ENCODE measurements at places on chromosomes 6 and 20.

DNA sequence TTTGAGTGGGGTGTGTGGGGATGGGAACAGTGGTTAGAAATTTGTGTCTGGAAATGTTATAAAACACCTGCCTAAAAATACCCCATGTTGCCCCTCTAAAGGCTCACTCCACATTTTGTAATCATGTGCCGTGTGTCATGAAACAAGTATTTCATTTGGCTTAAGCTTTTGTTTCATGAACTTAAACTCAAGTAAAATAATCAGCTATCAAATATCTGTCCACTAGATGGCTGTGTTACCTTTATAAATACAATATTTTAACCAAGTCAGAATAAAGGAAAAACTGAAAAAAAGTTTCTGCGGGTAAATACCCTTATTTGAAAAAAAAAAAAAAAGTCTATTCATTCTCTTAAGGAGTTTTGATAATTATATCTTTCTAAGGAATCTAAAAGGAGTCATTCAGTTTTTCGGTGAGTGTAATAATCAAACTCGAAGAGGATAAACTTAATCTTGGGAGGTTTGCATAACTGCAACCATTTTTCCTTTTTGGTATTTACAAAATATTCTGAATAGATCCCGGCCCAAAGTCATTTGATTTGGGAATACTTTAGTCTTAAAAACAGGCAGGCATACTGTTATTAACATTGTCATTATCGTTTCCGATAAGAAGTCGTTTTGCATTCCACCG is 29.9 kb upstream of the MTRF1L start:
- DNase-seq, result peak; percentile 39

GRCh38 chr6:167129562-167129961 is 6.7 kb downstream of the CCR6 start:
- DNase-seq, result no peak

- no peak for DNase-seq
These were observed 191.4 kb upstream of the ADGRB3 start for GRCh38 chr6:68443704-68444103.

GRCh38 chr6:43575105-43575771 is 600 bp downstream of the XPO5 start:
- DNase-seq, result peak; percentile 16

- no peak for DNase-seq
These were observed 313.5 kb downstream of the SLC35F1 start for GRCh38 chr6:118220429-118221128.

GRCh38 chr6:166488076-166488685 is 98.3 kb downstream of the RAMACL start:
- DNase-seq, result no peak

GRCh38 chr6:134878136-134878535 is 71.8 kb downstream of the ALDH8A1 start:
- DNase-seq, result no peak

- DNase-seq, result no peak
These were observed 17.6 kb downstream of the MCUR1 start for GRCh38 chr6:13796781-13797180.

DNA sequence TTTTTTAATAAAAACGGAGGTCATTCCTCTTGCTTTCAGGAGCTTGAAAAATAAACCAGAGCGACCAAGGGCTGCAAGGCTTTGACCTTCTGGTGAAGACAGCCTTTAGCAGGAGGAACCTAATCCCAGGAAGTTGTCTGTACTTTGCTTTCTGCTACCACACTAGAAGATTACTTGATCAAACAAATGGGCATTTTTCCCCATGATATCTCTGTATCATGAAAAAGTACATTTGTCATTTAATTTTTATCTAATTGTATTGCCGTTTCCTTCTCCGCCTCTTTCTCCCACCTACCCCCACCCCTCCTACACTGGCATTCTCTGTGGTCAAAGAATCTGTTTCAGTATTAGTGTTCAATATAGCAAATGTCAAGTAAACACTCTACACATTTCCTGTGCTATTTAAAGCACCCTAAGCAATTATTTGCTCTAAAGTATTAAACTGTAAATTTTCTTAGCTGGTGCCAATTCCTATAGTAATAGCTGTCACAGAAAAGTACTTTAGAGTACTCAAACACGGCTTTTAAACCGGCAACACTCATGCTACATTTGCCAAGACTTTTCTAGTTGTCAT is 29.7 kb downstream of the ATXN1 start:
- DNase-seq, result no peak

GRCh38 chr20:58182521-58183140 is 45.8 kb downstream of the ANKRD60 start:
- no peak for DNase-seq

DNA sequence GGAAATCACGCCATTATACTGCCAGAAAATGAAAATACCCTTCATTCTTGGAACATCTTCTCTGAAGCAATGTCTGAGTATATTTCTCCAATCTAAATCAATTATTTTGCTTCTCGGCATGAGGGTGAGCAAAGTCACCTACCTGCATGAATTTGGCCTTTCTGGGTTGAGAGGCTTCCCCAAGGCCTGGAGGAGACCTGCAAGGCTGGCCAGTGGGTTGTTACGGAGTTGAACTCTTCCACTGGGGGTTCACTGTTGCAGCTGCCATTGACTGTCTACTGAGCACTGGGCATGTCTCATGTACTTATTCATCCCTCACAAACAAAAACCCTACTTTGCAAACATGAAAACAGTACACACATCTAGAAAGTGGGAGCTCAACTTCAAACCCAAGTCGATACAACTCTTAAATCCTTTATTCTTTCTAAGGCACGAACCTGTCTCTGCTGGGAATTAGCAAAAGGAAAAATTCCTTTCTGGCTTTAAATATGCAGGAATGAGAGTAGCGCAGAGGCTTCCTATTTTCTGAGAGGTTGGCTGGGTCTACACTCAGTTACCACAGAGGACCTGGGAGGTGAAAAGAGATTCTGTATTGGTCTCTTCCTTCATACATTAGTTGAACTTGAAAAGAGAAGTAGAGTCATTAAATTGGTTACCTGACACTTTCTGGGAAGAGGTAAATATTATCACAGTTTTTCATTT is 87.6 kb upstream of the SGK1 start:
- DNase-seq, result no peak

DNA sequence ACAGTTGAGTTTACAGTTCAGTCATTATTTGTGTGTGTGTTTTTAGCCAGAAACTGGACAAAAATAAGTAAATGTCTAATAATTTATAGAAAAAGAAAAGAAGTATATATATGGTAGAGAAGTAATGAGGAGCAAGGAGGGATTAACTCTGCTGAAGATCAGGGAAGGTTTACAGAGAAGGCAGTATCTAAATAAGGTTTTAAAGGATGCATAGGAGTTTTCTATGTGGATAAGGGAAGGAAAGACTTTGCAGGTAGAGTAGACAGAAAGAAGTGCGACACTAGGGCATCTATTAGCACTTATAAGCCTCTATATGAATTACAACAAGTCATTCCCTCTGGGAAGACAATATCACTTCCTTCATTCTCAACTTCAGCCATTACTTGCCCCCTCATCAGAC is 34.3 kb downstream of the ISM1 start:
- DNase-seq, result no peak

- no peak for DNase-seq
These were observed 66.7 kb upstream of the TSHZ2 start for GRCh38 chr20:52905241-52905994.

DNA sequence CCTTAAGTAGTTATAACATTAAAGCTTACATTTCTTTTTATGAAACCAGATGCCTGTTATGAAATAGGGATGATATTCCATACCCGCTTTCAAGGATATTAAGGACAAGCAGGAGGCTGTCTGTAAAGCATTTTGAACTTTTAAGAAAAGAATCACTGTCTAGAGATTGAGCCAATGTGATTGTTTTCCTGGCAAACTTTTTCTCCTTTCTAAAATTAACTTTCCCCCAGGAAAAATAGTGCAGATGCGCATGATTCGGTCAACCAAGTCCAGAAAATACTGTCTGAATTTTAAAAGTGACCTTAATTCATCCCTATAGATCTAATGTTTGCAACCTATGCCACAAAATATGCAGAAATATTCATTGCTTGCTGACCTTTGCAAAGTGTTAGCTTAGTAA is 15.1 kb upstream of the DEK start:
- DNase-seq, result no peak

DNA sequence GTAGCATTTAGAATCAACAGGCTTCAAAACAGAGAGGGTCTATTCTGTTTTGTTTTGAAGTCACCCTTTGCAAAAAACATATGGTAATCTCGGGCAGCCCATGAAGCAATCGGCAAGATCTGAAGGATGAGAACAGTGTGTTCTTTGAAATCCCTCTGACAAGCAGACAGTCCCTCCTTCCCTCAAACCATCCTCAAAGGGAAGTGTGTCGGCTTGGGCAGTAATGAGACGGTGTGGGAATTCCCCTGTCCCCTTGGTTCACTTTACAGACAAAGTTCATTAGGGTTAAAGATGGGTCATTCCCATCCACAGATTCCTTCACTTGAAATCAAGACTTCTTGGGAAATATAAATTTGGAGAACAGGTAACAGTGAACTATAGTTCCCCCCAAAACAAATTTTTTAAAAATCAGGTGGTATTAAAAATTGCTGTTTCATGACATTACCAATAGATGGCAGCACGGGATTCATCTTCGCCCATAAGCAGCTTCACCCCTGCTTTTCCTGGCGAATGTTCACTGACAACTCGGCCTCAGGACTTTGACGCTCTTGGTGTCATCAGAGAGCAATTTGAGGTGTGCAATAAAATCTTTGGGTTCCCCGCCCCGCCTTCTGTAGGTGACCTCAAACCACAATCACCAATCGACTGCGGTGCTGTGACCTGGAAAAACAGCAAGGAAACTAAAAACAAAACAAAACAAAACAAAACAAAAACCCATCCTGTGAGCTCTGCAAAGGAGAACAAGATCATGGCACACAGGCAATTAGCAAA is 159.3 kb upstream of the TNFAIP3 start:
- DNase-seq, result peak; percentile 71

- DNase-seq, result no peak
These were observed 102.4 kb upstream of the CNR1 start for GRCh38 chr6:88268508-88268907.

- no peak for DNase-seq
These were observed 5.8 kb upstream of the ADAM33 start for GRCh38 chr20:3687655-3688054.

DNA sequence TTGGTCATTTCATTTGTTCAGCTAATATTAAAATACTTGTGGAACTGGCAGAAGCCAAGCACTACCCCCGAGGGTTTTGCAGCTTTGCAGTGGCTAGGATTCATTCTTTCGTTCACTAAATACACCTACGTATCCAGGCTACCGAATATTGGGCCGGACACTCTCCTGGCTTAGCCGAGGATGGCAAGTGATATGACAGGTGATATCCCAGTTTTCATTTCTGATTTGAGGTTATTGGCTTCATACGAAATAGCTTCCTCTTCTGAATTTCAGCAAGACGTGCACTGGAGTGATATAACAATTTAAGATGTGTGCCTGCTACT is 536 bp upstream of the MTFR2 start:
- DNase-seq, result no peak

GRCh38 chr6:10403385-10404106 is 11.3 kb downstream of the TFAP2A start:
- DNase-seq, result peak; percentile 89

GRCh38 chr6:140490081-140490480 is 1115.6 kb upstream of the CITED2 start:
- no peak for DNase-seq

DNA sequence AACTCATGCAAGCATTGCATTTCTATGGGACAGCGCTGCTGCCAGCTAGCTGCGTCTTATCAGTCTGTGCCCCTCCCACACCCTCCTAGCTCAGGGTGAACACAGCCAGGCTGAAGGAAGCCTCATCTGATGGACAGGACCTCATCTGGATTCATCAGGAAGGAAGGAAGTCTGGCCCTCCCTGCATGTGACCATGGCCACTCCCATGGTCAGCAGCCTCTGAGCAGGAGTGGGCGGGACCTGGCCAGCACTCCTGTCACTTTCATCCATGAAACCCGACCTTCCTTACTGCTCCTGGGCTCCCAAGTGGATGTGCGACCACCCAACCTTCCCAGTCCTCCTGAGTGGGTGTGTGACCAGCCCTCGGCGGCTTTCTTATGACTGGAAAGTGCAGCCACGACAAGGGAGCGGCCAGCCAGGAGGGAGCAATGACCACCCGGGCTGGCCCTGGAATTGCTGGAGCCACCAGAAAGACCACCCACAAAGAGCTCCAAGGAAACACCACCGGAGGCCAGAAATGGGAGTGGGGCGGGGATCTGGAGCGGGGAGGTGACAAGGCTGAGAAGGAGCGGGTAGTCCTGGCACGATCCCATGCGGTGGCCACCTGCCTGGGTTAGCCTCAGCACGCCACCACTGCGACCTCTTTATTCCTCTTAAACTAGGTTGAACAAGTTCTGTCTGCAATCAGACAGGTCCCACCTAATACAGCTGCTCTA is 241.2 kb downstream of the TTLL2 start:
- no peak for DNase-seq

GRCh38 chr6:98932381-98932780 is 15.4 kb downstream of the FBXL4 start:
- DNase-seq, result no peak

DNA sequence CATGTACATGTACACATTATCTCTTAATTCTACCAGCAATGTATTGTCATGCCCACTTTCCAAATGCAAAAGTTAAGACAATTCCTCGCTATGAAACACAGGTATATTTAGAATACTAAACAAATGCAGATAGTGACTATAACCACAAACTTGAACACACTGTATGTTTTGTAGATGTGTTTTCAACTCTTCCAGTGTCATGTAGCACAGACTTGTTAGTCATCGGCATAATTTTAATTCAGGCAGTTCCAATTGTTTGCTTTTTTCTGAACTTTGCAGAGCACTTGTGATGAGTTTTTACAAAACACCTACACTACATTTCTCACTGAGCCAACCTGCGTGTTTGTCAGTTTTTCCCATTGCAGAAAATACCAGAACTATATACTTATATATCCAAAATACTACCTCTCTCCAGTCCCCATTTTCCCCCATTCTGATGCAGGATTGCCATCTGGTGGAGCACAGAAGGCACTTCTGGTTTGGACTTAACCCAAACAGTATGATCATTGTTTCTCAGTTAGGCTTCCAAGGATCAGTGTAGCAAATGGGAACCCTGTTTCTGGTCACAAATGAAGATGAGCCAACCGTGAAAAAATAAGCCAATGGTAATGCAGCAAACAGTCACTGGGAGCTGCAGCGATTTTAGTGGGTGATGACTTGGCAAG is 143.4 kb downstream of the ADGRB3 start:
- peak; percentile 16 for DNase-seq

All from LoVo (cell line).